NCI-H146 (cell line): ENCODE measurements at places on chromosomes 11 and 22.

DNA sequence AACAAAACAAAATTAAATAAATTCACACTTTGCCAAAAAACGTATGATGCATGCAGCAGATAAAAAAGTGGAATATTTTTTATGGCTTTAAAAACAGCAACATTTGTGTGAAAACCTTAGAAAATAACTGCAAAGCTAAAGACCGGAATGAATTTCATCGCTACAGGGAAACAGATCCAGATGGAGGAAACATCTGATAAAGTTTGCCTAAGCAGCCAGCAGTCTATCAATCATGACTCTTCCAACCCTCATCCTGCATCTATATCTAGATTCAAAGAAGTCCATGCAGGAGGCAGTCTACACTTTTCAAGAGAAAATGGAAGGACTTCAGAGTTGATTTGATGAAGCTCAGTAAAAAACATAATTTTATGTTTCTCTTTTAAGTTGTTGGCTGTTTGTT, 126.8 kb downstream of the SWAP70 start:
- DNase-seq: no peak

DNA sequence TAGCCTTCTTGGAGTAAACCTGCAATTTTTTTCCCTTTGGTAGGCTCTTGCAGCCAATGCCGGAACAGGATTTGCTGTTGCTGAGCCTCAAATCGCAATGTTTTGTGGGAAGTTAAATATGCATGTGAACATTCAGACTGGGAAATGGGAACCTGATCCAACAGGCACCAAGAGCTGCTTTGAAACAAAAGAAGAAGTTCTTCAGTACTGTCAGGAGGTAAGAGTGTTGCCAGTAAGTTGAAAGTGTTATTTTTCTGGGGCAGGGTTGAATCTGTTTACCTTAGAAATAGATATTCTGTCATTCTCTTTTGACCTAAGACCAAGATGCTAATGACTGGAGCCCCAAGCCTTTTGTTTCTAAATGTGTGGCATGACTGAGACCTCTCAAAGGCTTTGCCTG, 39.7 kb downstream of the APLP2 start:
- DNase-seq: no peak

DNA sequence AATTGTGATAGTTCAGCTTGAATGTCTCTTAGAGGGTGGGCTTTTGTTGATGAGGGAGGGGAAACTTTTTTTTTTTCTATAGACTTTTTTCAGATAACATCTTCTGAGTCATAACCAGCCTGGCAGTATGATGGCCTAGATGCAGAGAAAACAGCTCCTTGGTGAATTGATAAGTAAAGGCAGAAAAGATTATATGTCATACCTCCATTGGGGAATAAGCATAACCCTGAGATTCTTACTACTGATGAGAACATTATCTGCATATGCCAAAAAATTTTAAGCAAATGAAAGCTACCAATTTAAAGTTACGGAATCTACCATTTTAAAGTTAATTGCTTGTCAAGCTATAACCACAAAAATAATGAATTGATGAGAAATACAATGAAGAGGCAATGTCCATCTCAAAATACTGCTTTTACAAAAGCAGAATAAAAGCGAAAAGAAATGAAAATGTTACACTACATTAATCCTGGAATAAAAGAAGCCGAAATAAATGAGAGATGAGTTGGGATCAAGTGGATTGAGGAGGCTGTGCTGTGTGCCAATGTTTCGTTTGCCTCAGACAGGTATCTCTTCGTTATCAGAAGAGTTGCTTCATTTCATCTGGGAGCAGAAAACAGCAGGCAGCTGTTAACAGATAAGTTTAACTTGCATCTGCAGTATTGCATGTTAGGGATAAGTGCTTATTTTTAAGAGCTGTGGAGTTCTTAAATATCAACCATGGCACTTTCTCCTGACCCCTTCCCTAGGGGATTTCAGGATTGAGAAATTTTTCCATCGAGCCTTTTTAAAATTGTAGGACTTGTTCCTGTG, 3.9 kb downstream of the MALAT1 start:
- DNase-seq: no peak

GRCh38 chr11:33377412-33378370, 120.5 kb downstream of the HIPK3 start:
- DNase-seq: no peak

DNA sequence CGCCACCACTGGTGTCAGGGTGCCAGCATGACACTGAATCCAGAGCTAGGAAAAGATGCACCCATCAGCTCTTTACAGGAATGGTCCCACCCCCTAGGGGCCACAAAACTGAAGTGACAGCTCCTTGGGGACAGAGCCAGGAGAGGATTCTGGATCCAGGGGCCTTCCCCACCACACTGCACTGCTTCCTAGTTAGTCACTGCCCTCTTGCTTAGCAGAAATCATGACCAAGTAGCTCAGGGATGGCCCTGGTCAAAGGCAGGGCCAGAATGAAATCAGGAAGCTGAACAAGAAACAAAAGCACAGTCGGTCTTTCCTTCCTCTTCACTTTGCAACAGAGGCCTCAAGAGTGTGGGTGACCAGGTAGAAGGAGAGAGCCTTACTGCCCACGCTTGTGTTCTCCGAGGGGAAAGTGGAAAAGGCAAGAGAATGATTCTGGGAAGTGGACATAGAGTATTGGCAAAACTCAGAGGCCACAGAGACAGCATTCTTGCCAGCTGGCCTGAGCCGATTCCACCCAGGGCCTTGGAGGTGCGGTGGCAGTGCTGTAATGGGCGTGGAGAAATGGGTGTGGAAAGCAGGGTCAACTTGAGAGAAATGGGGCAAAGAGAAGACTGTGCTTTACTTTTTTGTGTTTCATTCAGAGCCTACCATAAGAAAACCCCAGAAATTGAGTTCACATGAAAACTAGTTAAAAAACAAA, 39.8 kb downstream of the KCNJ1 start:
- DNase-seq: no peak

- no peak for DNase-seq
Measured at GRCh38 chr11:79047980-79048379, 392.9 kb downstream of the TENM4 start.

DNA sequence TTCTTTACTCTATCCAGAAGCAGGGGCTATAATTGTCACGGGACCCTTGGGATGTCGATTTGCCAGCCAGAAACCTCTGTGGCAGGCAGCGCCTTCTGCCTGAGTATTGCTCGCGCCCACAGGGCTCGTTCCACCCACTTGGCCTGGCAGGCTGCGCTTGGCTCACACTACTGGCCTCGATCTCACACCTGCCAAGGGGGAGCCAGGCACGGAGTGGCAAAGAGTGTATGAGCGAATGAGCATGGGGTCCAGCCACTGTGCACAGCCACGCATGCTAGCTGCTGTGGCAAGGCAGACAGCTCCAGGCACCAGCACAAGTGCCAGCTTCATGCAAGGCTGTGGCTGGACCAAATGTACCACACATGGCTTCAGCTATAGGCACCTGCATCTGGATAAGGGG, 599.8 kb downstream of the DLG2 start:
- no peak for DNase-seq

DNA sequence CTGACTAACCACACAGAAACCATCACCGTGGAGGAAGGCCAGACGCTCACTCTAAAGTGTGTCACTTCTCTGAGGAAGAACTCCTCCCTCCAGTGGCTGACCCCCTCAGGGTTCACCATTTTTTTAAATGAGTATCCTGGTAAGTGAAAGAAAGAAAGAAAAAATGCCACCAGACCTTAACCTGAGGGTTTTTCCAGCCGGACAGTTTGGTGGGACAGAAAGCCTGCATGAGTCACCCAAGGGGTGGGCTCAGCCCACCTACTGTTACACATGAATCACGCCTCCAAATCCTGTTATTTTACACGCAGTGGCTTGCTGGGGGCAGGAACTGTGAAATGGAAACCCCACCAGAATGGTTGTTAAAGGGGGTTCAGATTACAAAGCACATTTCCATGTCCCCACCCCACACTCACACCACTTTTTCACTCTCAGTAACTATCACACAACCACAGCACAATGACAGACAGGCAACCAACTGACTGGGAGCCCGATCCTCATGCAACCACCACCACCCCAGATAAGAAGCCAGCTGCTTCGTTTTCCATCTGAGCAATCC, 11.9 kb downstream of the CRTAM start:
- DNase-seq: no peak

GRCh38 chr11:16408619-16409018, 52.3 kb upstream of the SOX6 start:
- no peak for DNase-seq

DNA sequence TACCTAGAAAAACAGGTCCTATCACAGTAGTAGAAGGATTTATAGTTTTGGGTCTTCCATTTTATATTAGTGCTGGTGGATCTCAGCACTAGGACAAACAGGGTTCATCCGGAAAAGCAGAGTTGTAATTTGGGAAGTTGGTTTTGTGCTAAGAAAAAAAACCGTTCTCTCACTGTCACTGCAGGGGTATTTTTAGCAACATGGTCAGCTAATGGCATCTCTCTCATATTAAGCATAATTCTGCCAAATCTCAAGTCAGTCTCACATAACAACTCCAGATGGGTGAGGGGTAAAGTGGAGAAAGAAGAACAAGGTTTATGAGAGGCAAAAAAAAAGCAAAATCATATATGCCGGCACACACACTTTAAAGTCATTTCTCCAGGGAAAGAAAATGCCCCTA, 51.6 kb upstream of the GDPD4 start:
- no peak for DNase-seq

- DNase-seq: no peak
Measured at GRCh38 chr11:10601837-10602236, 33.4 kb upstream of the LYVE1 start.

GRCh38 chr11:86383041-86383955, 8.6 kb downstream of the CCDC81 start:
- no peak for DNase-seq

GRCh38 chr11:61482513-61482912, 26.0 kb upstream of the LRRC10B start:
- DNase-seq: no peak

DNA sequence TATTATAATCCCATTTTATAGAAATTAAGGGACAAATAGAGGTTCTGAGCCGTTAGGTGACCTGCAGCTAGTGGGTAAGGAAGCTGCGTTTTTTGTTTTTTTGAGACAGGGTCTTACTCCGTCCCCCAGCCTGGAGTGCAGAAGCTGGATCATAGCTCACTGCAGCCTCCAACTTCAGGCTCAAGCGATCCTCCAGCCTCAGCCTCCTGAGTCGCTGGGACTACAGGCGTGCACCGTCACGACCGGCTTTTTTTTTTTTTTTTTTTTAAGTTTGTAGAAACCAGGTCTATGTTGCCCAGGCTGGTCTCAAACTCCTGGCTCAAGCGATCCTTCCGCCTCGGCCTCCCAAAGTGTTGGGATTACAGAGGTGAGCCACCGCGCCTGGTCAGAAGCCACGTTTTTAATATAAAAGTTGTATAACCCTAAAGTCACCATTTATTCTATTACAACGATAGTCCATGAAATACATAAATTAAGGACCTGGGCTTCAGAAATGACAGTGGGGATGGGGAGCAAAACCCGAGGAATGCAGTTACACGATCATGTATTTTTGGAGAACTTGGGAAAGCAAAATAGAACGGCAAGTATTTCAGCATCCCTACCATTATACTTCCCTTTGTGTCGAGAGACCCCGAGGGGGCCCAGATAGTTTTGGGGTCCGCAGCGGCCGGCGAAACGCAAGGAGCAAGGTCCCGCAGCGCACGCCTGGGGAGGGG, 638 bp downstream of the SAAL1 start:
- no peak for DNase-seq

GRCh38 chr11:63705526-63705925, 24.2 kb downstream of the RTN3 start:
- no peak for DNase-seq

GRCh38 chr22:34395370-34395769, 475.1 kb upstream of the LARGE1 start:
- no peak for DNase-seq

DNA sequence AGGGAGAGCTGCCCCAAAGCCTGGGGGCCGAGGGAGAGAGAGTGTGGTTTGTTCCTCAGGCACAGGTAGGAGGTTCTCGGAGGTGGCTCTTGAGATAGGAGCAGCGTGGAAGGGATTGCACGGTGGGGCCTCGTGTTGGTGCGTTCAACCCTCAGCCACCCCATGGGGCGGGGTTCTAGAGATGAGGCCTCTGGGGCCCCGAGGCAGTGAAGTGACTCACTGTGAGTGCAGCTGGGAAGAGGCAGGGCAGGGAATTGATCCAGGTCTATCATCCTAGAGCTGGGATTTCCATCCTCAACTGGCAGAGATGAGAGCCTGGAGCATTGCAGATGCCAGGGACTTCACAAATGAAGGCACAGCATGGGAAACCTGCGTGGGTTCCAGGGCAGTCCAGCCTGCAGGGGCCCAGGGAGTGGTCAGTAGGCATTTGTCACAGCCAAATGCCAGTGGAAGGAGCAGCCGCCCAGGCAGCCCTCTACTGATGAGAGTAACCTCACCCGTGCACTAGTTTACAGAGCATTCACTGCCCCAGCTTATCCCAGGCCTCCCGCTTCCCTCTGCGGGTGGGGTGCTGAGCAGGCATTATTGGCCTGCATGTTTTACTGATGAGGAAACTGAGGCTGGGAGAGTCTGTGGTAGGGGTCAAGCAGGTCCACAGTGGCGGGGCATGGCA, 5.1 kb upstream of the SMARCB1 start:
- no peak for DNase-seq

DNA sequence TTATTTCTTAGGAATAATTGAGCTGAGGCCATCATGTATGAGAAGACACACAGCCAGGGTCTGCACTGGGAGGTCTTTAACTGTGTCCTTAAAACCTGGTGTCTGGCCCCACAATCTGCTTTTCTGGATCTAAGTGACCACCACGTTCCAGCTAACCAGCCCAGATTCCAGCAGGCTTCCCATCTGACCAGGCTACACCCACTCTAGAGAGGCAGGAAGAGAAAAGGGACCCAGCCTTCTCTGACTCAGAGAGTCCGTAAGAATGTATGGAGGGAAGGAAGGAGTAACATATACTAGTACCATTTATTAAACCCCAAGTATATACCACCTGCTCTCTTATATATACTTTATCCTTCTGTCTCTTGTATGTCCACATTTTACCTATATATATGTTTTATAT, 80.1 kb downstream of the LDLRAD3 start:
- DNase-seq: no peak

DNA sequence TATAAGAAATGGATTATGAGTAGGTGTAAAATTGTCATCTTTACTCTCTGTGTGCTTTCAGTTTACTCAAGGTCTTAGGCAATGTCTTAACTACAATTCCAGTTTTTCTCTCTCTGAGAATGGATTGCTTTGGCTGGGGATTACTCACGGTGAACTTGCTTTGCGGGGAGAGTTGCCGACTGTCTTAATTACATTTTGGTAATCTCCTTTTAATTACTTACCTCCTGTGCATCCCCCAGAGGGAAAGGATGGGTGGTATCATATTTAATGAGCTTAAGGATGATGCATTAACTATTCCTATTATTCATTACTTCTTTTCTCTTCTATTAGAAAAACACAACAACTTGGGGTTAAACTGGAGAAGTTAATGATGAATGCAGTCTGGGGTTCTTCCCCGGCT, 159.4 kb downstream of the MPPED1 start:
- no peak for DNase-seq
